ENCODE measurements at places on chromosomes 3 and 15.

DNA sequence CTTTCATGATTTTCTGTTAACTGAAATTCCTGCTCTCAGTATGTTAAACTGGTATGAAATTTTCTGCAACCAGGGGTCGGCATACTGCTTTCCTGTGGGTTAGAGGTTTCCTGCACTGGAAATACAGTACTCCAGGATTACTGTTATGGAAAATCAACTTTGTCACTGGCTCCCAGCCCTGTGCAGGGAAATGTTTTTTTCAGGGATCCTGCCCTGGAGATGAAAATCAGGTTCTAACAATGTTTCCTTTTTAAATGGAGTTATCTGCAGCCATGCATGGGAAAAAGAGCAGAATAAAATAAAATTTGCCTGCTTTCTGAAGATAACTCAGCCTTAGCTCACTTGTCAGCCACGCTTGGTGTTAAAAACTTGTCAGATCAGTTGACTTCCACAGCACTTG is 220.4 kb downstream of the IL5RA start:
- DNase-seq: no peak

DNA sequence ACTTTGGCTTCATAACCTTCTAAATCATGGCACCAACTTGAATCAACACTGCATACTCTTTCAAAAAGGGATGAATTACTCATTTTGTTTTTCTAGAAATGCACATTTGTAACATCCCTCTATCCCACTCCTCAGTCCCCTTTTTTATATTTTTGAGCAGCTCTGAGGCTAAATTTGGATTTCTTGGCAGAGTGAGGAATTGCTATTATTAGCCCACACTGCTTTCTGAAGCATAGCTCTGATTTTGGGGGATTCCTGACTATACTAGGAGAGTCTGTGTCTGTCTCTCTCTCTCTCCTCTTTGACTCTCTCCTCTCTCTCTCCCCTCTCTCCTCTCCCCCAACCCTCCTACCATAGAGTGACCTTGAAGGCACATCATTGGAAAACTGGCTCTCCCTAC is 76.6 kb downstream of the RBPMS2 start:
- no peak for DNase-seq

DNA sequence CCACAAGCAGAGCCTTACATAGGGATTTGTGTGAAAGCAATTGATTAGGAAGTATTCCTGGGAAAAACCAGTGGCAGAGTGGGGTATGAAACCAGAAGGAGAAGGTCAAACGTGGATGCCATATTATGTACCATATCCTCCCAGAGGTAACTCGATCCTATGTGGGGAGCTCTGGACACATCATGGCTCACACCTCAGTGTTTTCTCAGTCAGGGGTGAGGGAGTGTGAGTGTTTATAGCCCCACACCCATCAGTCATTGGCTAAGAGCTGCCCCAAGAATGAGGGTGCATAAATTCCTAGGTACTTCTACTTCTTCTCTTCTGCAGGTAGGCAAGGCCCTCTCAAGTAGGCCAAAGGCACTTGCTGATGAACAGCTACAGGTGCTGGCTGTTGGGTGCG is 28.2 kb upstream of the PDZRN3 start:
- DNase-seq: no peak

DNA sequence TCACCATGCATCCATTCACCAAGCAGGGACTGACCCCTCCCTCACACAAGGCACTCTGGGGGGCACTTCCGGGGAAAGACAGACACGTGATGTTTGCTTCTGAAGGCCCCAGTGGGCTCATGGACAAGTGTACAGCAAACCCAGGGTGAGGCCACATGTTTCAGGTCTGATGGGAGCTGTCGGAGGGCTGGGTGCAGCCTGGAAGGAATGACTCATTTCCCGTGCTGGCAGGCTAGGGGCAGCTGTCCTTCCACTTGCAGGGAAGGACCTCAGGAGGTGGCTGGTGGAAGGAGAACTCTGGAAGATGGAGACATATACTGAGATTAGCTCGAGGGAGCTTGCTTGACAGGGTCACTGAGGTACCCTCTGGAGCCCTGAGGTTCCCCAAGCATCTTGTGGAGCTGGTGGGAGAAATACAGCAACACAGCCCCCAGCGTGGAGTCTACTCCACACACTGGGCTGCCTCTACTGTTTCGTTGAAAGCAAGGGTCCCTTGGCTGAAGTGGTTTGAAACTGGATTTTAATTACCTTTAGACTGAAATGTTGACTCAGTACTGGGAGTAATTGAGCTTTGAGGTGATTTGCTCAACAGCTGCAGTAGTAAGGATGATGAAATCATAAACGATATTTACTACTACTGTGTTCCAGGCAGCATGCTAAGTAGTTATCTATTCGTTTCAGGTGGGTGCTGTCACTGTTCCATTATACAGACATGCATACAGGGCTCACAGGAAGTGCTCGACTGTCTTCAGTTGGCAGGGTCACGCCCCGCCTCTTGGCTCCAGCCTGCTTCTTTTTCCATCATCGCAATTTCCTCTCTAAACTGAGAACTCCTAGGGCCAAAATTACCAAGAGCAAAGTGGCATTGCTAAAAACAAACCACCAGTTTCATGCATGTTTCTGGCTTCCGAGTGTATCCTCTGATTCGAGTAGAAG is 230.4 kb downstream of the ADAMTS17 start:
- DNase-seq: no peak

- peak; percentile 51 for DNase-seq
These were observed 40.1 kb downstream of the CDCP1 start for GRCh38 chr3:45105855-45106671.

GRCh38 chr3:47018269-47018611 is 38.8 kb downstream of the NBEAL2 start:
- DNase-seq: no peak

DNA sequence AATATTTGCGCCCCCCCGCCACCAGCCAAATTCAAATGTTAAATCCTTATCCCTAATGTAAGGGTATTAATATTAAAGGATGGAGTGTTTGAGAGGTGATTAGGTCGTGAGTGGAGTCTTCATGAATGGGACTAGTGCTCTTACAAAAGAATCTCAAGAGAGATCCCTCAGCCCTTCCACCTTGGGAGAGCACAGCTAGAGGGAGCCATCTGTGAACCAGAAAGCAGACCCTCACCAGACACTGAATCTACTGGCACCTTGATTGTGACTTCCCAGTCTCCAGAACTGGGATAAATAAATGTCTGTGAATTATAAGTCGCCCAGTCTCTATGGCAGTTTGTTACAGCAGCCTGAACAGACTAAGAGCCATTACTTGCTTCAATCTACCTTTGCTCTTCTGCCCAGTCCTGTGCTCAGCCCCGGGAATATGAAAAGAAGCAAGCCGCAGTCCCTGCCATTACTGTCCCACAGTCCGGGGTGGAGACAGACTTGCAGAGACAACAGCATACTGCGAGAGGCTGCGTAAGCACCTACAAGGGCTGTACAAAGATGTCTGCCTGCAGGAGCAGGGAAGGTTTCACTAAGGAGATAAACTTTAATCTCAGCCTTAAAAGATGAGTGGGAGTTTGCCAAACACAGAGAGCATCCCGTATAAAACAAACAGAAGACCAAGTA is 110.7 kb upstream of the TMCO5A start:
- DNase-seq: no peak

DNA sequence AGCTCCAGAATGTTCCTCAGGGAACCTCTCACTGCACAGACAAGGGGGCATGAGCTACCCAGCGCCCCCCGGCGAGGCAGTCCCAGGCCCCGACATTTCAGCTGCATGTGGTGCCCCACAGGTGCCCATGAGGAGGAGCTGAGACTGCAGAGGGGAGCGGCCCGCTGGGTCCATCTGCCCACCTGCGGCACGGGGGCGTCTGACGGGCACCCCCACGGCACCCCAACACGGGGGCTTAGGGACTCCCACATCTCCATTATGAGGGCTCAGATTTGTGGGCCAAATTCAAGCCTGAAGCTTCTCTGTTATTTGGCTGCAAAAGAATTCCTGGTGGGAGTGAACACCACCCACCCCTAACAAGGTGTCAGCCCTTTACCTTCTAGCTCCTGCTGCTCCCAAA is 258.4 kb downstream of the UACA start:
- no peak for DNase-seq

DNA sequence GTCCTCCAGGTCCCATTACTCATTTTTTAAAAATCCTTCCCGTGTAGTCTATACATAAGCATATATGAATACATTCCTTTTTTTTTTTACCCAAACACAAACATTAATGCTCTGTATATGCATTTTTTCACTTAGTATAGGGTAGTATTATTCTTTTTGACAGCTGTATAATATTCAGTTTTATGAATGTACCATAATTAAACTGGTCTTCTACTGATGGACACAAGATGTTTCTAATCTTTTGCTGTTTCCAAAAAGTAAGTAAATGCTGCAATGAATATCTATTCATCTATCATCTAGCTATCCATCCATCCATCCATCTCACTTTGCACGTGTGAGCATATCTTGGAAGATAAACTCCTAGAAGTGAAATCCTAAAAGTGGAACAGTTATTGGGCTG is 110.8 kb downstream of the IGF2BP2 start:
- no peak for DNase-seq
